ENCODE measurements at places on chromosomes 1 and 21.

DNA sequence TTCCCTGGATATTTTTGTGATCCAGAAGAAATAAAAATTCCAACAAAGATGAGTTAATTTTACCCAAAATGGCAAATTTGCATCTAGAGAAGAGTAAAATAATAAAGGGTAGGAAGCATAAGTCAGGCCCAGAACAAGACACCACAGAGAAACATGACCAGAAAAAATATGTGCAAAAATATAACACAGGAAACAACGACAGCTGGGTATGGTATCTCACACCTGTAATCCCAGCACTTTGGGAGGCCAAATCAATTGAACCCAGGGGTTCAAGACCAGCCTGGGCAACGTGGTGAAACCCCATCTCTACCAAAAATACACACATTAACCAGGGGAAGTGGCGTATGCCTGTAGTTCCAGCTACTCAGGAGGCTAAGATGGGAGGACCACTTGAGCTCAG, 39.7 kb upstream of the SDC3 start:
- no peak for DNase-seq

DNA sequence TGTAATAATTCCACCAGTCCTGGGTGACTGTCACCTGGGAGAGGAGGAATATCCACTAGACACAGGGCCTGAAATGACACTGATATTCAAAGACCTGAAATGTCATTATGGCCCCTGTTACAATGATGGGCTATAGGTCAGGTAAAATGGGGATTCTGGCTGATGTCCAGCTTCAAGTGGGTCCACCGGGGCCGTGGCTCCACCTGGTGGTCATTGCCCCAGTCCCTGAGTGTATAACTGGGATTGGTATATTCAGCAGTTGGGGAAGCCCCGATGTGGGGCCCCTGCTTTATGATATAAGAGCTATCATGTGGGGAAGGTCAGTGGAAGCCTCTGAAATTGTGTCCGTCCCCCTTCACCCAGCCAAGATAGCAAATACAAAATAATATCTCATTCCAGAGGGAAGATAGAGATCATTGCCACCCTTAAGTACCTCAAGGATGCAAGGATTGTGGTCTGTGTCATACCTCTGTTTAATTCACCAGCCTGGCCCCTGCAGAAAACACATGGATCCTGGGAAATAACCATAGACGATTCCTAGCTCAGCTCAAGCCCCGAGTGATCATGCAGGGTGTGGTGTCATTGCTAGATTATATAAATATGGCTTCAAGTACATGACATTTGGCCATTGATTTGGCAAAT, 19.4 kb downstream of the PLEKHO1 start:
- peak; percentile 57 for DNase-seq

- no peak for DNase-seq
Measured at GRCh38 chr1:226551299-226551698, 2.7 kb downstream of the STUM start.

GRCh38 chr1:119081700-119082099, 58.8 kb downstream of the WARS2 start:
- no peak for DNase-seq

GRCh38 chr1:72197786-72198185, 84.6 kb downstream of the NEGR1 start:
- no peak for DNase-seq

DNA sequence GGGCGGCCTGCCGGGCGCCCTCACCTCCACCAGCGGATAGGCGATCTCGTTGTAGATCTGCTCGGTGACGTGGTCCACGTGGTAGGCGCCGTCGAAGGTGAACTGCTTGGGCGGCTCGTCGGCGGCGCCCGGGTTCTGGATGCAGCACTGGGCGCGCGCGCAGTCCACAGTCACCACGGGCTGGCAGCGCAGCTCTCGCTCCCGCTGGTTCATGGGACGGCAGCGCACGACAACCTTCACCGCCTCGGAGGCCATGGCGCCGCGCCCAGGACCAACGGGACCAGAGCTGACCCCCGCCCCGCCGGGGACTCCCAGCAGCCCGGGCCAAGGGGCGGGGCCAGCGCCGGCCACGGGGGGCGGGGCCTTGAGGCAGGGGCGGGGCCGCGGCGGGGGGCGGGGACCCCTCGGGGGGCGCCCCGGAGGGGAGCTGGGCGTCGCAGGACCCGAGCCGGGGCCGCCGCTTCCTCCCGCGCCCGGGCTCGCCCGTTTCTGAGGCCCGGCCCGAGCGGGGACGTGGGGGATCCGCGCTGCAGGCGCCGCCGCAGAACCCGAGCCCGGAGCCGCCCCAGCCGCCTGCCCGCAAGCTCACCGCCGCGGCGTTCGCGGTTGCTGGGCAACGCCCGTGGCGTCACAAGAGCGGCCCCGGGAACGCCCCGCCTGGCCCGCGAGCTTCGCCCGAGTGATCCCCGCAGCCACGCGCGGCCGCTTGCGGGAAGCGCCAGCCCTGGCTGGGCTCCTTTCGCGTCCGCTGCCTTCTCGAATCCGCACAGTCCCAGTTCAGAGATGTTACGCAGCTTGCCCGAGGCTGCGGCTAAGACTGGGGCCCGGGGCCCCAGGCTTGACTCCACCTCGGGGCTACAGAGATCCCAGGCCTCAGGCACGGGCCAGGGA, at the start of gene KIF17:
KIF17 (minus strand) TSS at position 556 of the 891 bp plus-strand sequence; CDS start at position 255, 301 bp downstream.
- DNase-seq, result peak; percentile 81
